Stimulated activated CD8-positive, alpha-beta memory T cell treated with anti-CD3 and anti-CD28 coated beads, Interleukin-4, amount 100 ng/mL, for 1 hour (primary cell): ENCODE measurements at places on chromosomes 12 and 14.

DNA sequence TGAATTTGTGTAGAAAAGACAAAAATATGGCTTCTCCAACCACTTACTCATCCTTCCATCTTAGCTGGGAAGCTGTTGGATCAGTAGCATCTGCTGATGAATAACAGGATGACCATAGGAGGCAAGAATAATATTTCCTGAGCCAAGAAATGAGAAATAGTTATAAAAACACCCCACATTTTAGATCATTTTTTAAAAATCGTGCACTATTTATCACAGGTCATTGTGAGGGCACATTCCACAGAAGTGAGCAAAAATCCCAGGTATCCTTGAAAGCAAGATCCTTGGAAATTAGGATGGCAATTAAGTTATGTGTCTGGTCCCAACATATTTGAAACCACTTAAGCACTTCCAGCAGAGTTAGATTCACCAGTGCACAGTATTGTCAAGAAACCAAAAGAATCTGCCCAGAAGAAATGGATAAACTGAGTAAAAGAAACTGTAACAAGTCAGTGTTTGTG lies 8.4 kb downstream of the FAR2 start:
- no peak for DNase-seq

DNA sequence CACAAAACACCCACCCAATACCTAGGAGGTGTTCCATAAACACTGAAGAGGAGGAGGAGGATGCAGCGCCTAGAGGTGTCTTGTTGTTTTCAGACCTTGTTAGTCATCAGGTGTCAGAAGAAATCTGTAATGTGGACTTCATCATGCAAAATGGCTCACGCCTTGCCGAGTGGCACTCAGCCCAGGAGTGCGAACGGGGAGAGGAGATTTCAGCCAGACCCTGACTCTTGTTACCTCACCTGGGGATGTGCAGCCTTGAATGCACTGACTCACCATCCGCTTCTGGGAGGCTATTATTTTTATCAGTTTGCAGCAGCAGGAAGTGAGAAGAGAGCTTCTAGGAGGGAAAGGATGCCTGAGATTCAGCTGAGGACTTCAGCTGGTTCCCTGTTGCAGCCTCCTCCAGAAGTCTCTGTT lies 48.2 kb upstream of the PLXNC1 start:
- DNase-seq = no peak

DNA sequence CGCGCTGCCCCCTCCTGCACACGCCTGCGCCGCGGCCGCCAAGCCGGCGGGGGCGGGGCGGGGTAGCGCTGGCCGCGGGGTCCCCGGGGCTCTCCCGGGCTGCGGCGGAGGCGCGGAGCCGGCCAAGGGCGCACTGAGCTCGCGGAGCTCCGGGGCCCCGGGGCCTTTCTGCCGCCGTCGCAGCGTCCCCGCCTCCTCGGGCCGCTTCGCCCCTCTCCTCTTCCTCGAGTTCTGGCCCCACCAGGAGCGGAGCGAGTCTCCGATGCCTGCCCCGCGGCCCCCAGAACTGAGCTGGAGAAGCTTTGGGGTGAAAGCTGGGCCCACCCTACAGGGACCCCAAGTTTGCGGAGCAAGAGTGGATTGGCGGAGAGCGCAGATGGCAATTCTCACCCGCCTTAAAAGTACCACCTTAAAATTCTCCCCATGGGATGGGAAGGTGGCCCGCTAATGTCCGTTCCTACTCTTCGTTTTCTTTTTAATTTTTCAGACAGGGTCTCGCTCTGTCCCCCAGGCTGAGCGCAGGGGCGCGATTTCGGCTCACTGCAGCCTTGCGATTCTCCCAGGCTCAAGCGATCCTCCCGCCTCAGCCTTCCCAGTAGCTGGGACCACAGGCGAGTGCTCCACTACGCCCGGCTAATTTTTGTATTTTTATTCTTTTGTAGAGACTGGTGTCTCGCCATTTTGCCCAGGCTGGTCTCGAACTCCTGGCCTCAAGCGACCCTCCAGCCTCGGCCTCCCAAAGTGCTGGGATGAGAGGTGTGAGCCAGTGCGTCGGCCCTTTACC lies 129.6 kb downstream of the NDUFA12 start:
- DNase-seq = no peak

GRCh38 chr14:23299211-23299957 lies 3.3 kb downstream of the PPP1R3E start:
- DNase-seq = no peak

- DNase-seq = no peak
Observed at GRCh38 chr14:32224737-32225377, 21.8 kb upstream of the RNU6-8 start.

DNA sequence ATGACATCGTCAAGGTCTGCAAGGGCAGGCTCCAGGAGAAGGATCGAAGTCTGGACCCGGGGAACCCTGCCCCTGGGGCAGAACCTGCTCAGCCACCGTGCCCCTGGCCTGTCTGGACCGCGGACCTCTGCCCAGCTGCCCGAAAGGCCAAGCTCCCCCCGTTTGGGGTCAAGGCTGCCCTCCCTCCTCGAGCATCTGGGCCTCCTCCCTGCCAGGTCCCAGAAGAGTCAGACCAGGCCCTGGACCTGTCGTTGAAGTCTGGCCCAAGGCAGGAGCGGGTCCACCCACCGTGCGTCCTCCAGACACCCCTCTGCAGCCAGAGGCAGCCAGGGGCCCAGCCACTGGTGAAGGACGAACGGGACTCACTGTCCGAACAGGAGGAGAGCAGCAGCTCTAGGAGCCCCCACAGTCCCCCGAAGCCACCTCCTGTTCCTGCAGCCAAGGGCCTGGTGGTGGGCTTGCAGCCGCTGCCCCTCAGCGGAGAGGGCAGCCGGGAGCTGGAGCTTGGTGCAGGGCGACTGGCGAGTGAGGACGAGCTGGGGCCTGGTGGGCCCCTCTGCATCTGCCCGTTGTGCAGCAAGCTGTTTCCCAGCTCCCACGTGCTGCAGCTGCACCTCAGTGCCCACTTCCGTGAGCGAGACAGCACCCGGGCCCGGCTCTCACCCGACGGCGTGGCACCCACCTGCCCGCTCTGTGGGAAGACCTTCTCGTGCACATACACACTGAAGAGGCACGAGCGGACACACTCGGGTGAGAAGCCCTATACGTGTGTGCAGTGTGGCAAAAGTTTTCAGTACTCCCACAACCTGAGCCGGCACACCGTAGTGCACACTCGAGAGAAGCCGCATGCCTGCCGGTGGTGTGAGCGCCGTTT lies 856 bp downstream of the ZBTB42 start:
- no peak for DNase-seq

DNA sequence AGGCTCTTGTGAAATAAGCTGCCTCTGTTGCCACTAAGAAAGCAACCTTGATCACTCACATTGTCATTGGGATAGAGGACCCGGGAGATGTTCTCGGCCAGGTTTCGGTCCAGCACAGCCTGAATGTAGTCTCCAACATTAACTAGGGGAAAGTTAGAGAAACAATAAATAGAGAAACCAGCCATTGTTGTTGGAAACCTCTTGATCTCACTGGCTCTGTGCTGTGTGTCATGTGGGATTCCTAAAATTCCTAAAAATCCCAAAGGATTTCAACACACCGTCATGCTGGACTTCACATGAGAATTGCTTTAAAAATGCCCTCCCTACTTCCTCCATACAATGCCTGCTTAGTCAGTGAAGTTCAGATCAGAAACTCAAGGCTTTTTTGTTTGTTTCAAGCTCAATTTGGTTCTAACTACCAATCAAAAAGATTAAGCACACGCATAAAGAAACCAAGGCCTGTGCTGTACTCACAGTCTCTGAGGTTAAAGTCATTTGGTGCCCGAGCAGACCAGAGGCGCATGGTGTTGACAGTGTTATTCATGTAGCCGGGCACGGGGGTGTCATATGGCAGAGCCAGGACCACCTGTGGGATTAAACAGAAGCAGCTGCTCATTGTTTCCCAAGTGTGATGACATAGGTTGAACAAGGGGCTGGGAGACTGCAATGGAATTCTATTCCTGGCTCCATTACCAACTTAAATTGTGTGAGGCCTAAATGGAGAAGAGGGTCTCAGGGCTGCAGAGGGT lies 23.6 kb downstream of the PYGL start:
- DNase-seq = no peak

DNA sequence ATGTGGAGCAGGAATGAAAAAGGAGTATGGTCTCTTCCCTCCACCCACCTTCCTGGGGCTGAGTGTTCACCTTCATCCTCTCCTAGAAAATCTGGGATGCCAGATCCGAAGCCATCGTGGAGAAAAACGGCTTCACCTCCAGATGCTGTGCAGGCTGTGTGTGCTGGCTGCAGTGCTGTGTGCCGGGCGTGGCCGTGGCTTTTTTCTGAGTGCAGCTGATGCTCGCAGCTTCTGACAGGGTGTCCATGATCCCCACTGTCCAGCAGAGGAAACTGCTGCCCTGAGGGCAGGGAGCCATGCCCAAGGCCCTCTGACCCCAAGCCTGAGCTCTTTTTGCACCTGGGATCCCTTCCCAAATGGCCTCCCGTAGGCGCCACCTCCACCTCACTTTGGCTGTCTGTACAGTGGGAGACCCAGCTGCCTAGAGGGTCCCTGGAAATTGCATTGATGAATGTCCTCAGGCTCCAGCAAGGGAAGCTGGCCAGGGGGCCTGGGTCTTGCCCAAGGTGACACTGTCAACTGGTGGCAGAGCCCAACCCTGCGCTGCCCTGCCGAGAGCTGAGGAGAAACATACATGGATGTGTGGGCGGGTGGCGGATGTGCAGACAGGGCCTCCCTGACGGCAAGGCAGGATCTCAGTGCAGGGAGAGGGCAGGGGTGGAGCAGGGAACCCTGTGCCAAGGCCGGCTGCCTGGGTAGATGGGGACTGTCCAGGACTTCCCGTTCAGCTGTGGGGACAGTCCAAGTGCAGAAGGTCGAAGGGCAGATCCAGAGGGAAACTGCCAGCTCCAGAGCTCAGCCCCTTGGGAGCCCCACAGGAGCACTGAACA lies 53.3 kb downstream of the BEGAIN start:
- DNase-seq = no peak

- no peak for DNase-seq
Observed at GRCh38 chr12:131203666-131204415, 250.1 kb downstream of the ADGRD1 start.

GRCh38 chr14:21070083-21070609 lies at the start of gene ARHGEF40:
Gene ARHGEF40 (plus strand): TSS chr14:21070304. CDS start chr14:21070397, 93 bp downstream.
- DNase-seq = no peak

DNA sequence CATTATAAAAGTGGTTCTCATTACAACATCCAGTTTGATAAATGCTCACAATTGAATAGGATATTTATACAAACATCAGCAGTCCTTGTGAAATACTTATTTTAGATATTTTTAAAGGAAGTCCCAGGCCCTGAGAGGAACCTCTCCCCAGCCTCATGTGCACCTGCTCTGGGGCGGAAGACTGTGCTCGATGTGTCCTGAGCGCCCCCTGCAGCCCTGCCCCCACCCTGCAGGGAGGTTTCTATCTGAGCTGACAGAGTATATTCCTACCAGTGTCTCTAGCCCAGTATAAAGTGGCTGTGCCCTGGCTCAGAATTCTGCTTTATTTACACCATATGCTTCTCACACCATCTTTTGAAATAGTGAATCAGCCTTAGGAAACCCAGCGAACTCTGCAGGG lies 1349.1 kb downstream of the TMEM121 start:
- no peak for DNase-seq

GRCh38 chr12:6444031-6444430 lies 724 bp upstream of the CD27 start:
- no peak for DNase-seq

DNA sequence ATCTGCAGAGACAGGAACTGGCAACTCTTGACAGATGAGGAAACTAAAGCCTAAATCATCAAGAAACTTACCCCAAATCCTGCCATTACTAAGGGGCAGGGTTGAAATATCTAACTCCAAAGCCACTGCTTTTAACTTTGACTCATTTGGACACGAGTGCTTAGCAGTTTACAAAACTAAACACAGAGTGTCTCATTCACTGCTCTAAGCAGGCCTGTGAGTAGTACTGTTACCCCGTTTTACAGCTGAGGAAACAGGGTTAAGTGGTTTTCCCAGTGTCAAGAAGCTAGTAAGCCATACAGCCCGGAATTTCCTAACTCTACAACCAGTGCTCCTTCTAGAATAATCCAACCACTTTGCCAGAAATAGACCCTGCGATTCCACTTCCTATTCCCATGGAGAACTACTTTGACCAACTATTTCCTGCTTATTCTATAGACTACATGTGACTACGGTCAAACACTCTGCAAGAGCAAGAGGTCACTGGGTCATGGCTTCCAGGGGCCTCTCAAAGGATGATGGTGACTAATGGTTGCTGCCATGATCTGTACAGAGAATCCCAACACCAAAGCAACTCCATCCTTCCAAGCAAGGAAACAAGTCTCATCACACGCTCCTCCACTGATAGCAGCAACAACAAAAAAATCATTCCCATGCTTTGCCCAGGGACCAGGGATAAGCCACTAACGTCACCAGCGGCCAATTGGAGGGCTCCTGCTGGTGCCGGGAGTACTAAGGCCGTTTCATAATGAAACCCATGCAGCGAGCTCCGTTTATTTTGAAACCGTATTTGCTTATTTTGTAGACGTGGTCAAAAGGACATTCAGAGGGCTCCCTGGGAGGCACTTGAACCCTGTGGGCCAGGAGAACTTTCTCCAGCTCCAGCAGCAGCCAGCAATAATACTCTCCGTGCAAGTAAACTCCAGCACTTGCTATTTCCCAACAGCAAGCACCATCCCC lies 56.3 kb downstream of the NUAK1 start:
- no peak for DNase-seq

GRCh38 chr12:81573228-81573627 lies 185.9 kb downstream of the PPFIA2 start:
- DNase-seq = no peak

- no peak for DNase-seq
Observed at GRCh38 chr14:58659846-58660245, 22.1 kb downstream of the DACT1 start.

GRCh38 chr12:86613311-86613710 lies 357.1 kb upstream of the MGAT4C start:
- no peak for DNase-seq
